ENCODE measurements at places on chromosomes 16 and 17.

DNA sequence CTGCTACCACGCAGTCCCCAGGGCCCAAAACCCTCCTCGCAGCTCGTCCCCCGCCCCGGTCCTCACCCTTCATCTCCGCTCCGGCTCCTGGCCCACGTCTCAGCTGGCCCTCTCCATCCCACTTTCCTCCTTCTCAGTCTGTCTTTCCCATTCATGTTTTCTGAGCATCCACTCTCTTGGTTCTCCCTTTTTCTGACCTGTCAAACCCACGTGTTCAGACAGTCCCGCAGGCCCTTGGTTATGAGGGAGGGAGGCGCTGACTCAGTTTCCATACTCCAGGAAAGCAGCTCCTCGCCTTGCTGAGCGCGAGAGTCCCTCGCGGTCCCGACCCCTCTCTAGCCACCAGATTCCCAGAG is 392 bp upstream of the HID1 start:
- DNase-seq: no peak

- no peak for DNase-seq
Observed at GRCh38 chr17:72404872-72405271, 284.1 kb downstream of the SOX9 start.

DNA sequence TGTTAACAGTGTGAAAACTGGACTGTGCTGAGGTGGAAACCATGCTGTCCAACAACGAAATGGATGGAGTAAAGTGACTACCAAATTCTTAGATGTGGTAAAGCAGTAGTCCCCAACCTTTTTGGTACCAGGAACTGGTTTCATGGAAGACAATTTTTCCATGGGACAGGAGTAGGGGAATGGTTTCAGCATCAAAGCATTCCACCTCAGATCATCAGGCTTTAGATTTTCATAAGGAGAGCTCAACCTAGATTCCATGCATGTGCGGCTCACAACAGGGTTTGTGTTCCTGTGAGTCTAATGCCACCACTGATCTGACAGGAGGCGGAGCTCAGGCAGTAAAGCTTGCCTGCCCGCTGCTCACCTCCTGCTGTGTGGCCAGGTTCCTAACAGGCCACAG is 11.5 kb downstream of the SLX4 start:
- no peak for DNase-seq

- no peak for DNase-seq
Observed at GRCh38 chr17:83182620-83183101, 103.3 kb downstream of the METRNL start.

GRCh38 chr16:11793840-11794239 is 3.2 kb downstream of the ZC3H7A start:
- DNase-seq: no peak

DNA sequence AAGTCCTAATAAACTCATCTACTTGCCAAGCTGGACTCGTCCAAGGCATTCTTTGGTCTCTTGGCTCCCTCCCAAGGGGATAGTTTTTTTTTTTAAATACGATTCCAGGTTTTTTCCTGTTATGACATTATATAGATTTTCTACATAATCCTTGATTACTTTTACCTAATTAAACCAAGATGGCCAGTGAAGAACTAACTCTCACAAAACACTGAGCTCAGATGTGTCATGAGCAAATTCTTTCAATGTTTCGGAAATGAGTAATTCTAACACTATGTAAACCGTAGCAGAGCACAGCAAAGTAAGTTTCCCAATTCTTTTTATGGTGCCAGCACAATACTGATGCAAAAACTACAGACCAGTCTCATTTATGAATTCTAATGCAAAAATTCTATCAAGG is 1.8 kb downstream of the ZNF23 start:
- DNase-seq: peak; percentile 76

DNA sequence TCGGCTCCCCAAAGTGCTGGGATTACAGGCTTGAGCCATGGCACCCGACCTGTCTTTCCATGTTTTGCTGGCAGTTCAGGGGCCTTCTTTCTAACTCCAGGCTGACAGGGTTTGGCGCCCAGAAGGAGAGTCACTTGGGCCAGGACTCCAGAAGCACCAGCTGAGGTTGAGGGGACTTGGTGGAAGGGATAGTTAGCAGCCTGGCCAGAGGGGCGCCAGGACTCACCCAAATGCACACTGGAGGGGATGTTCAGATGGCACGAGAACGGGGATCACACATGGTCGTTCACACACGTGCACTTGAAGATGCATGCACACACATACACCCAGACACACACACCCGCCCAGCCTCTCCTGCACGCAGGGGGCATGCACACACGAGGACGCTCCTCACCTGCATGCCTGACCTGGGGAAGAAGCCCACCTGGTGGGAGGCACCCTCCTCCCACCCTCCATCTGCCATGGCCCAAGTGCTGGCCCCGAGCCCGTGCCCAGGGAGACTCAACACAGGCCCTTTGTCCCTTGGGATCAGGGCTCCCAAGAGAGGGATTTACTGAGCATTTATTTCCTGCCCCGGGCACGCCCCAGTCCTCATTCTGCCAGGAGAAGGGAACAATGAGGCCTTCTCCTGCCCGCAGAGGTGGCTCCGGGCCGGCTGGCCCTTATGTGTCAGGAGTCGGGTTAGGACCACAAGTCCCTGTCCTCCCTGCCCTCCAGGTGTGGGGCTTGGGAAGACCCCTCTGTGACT is 2.3 kb upstream of the PRSS21 start:
- DNase-seq: no peak
